ENCODE measurements at places on chromosomes 6 and 20. TPM values are rescaled to one million over a fixed set of nuclear protein-coding genes. Genes with fewer than 3 reads are reported as not detected.

GRCh38 chr6:87791029-87791428, 89.0 kb upstream of the AKIRIN2 start:
- no peak for DNase-seq
- no peaks in the 10 kb centered on the region for H3K36me3 ChIP-seq
- H3K27me3 ChIP-seq = no peaks in the 10 kb centered on the region
- H3K4me1 ChIP-seq = no peaks in the 10 kb centered on the region
- H3K4me3 ChIP-seq = no peak overlapping the region

- H3K36me3 ChIP-seq = no peaks in the 10 kb centered on the region
- peaks cover 4% of the 10 kb centered on the region for H3K4me1 ChIP-seq
- H3K27ac ChIP-seq = no peak overlapping the region
- DNase-seq = no peak
- no peaks in the 10 kb centered on the region for H3K27me3 ChIP-seq
- H3K4me3 ChIP-seq = no peak overlapping the region
Observed at GRCh38 chr20:56445130-56445529, 23.3 kb upstream of the RTF2 start.

DNA sequence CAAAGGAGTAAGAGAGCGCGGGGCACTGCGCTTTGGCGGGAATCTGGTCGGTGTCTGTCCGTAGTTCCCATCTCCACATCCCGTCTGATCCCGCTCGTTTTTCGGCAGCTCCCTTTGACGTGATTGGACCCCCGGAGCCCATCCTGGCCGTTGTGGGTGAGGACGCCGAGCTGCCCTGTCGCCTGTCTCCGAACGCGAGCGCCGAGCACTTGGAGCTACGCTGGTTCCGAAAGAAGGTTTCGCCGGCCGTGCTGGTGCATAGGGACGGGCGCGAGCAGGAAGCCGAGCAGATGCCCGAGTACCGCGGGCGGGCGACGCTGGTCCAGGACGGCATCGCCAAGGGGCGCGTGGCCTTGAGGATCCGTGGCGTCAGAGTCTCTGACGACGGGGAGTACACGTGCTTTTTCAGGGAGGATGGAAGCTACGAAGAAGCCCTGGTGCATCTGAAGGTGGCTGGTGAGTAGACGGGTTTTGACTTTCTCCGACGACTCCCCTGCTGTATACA, 1.4 kb downstream of the BTN1A1 start:
- H3K4me3 ChIP-seq = peak overlapping the region; percentile 44
- H3K4me1 ChIP-seq = peaks cover 13% of the 10 kb centered on the region

GRCh38 chr20:59069026-59069425, 26.4 kb upstream of the PRELID3B start:
- H3K27me3 ChIP-seq = peaks cover 21% of the 10 kb centered on the region
- H3K36me3 ChIP-seq = no peaks in the 10 kb centered on the region
- no peak overlapping the region for H3K4me3 ChIP-seq
- no peak overlapping the region for H3K27ac ChIP-seq
- H3K4me1 ChIP-seq = peaks cover 5% of the 10 kb centered on the region

DNA sequence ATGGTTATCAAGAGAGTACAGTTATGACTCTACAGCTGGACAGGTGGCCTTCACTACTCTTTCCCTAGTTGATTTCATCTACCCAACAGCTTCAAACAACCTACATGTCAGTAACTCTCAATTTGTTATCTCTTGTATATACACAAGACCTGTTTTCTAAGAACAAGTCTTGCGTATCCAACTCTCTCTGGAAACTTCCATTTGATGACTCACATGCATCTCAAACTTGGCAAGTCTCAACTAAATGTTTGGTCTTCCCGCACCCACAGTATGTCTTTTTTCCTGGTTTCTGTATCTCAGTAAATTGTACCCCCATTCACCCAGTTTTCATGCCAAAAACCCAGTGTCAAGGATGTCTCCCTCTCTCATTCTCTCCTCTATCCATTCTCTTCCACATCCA, 97.7 kb downstream of the BTBD9 start:
- no peaks in the 10 kb centered on the region for H3K36me3 ChIP-seq
- no peaks in the 10 kb centered on the region for H3K27me3 ChIP-seq
- no peak overlapping the region for H3K27ac ChIP-seq
- H3K4me3 ChIP-seq = no peak overlapping the region
- no peak for DNase-seq

DNA sequence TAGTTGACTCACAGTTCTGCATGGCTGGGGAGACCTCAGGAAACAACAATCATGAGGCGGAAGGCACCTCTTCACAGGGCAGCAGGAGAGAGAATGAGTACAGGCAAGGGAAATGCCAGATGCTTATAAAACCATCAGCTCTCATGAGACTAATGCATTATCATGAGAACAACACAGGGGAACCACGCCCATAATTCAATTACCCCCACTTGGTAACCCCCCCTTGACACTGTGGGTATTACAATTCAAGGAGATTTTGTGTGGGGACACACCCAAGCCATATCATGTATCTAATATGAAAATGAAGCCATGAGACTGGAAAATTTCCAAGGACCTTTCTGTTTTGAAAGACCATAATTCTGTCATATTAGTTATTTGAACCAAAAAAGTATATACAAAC, 342.4 kb upstream of the PLCB4 start:
- no peaks in the 10 kb centered on the region for H3K4me1 ChIP-seq
- H3K36me3 ChIP-seq = no peaks in the 10 kb centered on the region
- no peak overlapping the region for H3K4me3 ChIP-seq
- no peaks in the 10 kb centered on the region for H3K27me3 ChIP-seq

- peaks cover 5% of the 10 kb centered on the region for H3K27me3 ChIP-seq
- H3K4me1 ChIP-seq = no peaks in the 10 kb centered on the region
- H3K27ac ChIP-seq = no peak overlapping the region
Observed at GRCh38 chr20:1509237-1509636, 18.0 kb upstream of the SIRPB2 start.

DNA sequence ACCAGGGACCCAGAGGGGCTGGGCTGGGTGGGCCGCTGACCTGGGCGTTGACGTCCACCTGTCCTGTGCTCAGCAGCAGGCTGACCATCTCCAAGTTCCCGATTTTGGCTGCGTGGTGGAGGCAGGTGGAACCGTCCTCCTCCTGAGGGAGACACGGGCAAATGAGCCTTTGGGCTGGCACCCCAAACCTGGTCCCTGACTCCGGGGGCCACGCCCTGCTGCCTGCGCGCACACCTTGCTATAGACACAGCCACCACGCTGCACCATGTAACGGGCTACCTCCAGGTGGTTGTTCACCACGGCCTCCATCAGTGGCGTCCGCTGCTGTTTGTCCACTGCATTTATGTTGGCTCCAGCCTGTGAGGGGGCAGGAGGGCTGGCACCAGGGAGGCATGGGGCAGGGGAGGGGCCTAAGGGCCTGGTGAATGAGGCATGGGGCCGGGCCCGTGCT, 7.8 kb upstream of the SLC44A4 start:
- H3K4me3 ChIP-seq = no peak overlapping the region
- H3K4me1 ChIP-seq = no peaks in the 10 kb centered on the region
- DNase-seq = no peak
- H3K36me3 ChIP-seq = peaks cover 98% of the 10 kb centered on the region
- no peaks in the 10 kb centered on the region for H3K27me3 ChIP-seq
- no peak overlapping the region for H3K27ac ChIP-seq

DNA sequence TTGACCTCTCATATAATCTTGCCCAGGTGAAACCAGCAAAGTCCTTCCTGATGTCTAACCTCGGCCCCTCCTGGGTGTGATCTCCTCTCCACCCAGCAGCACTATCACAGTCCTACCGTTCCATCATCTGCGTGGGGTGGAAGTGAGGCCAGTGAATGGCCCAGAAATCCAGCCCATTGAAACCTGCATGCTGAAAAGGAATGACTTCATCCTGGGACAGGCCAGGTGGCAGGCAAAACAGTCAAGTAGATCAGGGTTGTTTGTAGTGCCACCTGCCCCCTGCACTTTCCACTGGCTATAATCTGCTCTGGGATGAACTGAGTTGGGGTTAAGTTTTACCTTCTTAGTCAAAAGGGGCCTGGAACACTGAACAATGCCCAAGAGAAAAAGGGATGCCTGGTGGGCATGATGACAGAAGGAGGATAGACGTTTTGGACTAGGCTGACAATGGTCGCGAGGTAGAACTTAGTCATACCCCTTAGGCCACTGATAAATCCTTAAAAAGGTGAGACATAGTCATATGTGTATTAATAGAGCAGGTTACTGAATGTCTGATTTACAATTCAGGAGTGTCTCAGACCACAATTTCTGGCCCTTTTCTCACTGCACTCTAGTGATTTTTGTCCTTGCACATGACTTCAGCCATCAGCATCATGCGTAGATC, 8.1 kb upstream of the HSP90AB1 start:
- H3K27me3 ChIP-seq = no peaks in the 10 kb centered on the region
- DNase-seq = no peak
- no peak overlapping the region for H3K4me3 ChIP-seq
- H3K27ac ChIP-seq = no peak overlapping the region

GRCh38 chr6:50681213-50681824, 32.0 kb upstream of the TFAP2D start:
- H3K4me1 ChIP-seq = no peaks in the 10 kb centered on the region
- no peaks in the 10 kb centered on the region for H3K36me3 ChIP-seq
- H3K27me3 ChIP-seq = no peaks in the 10 kb centered on the region
- H3K4me3 ChIP-seq = no peak overlapping the region
- DNase-seq = no peak

- no peak for DNase-seq
- no peak overlapping the region for H3K4me3 ChIP-seq
- no peak overlapping the region for H3K27ac ChIP-seq
- H3K4me1 ChIP-seq = no peaks in the 10 kb centered on the region
- H3K27me3 ChIP-seq = no peaks in the 10 kb centered on the region
Observed at GRCh38 chr6:136410201-136411024, 120.8 kb upstream of the BCLAF1 start.

DNA sequence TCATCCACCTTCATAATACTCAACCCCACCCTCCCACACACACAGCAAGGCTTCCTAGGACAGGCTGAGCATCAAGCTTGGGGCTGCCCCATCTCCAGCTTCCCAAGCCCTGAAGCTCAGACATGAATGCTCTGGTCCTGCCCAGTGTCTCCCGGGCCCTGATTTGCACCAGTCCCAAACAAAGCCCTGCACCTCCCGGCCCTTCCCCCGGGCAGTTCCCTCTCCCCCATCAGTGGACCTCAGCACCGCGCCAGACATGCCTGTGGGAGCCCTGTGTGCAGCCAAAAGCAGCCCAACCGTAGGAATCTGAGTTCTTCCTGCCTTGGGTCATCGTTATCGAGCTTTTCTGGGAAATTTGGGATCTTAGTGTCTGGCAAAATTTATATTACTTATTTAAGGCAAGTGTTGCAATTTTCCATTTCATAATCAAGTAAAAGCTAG, 63.5 kb downstream of the THBS2 start:
- H3K4me3 ChIP-seq = no peak overlapping the region
- no peaks in the 10 kb centered on the region for H3K4me1 ChIP-seq
- H3K27ac ChIP-seq = peak overlapping the region; percentile 64
- DNase-seq = peak; percentile 81

DNA sequence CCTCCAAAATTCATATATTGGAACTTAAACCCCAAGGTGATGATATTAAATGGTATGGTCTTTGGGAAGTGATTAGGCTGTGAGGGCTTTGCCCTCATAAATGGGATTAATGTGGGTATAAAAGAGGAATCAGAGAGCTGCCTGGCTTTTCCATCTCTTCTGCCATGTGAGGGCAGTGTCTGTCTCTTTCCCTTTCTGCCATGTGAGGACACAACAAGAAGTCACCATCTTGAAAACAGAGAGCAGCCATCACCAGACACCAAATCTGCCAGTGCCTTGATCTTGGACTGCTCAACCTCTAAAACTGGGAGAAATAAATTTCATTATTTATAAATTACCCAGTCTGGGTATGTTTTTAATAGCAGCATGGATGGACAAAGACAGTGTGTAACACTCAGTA, 263.0 kb downstream of the PAX1 start:
- no peaks in the 10 kb centered on the region for H3K4me1 ChIP-seq
- no peak overlapping the region for H3K4me3 ChIP-seq

DNA sequence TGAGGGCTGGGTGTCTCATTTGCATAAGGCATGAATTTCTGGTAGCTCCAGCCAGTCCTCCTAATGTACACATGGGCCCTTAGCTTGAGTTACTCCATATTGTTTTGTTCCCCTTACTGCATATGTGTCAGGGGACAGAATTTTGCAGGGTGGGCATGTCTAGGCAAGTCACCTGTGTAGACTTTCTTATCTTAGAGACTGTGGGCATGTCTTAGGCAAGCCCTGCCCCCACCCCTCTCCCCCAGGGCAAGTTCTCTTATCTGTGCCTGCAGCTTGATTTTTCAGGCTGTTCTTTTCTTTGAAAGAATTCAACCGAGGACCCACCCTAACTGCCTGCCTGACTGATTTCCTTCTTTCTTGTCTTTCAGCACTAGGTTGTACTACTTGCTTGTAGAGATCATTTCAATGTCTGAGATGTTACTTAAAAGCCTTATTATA, 32.1 kb downstream of the NHLRC1 start:
- H3K27me3 ChIP-seq = no peaks in the 10 kb centered on the region
- H3K27ac ChIP-seq = no peak overlapping the region
- H3K4me3 ChIP-seq = no peak overlapping the region
- no peak for DNase-seq

DNA sequence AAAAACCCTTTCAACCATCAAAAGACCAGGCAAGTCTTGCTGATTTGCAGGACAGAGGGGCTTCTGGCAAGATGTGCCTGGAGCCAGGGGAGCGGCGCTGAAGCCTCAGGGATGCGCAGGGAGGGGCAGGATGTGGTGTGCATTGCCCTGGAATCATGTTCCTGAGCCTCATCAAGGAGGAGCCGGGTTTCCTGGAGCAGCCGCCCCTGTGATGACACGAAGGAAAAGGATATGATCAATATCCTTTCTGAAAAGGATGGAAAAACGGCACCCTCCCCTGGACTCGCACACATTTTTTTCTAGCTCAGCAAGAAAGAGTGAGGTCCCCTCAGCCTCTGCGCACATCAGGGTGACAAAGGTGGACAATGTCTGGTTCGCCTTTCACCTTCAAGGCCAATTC, 173.1 kb upstream of the SSTR4 start:
- H3K27ac ChIP-seq = no peak overlapping the region
- DNase-seq = no peak
- no peaks in the 10 kb centered on the region for H3K27me3 ChIP-seq
- no peaks in the 10 kb centered on the region for H3K4me1 ChIP-seq
- no peaks in the 10 kb centered on the region for H3K36me3 ChIP-seq

DNA sequence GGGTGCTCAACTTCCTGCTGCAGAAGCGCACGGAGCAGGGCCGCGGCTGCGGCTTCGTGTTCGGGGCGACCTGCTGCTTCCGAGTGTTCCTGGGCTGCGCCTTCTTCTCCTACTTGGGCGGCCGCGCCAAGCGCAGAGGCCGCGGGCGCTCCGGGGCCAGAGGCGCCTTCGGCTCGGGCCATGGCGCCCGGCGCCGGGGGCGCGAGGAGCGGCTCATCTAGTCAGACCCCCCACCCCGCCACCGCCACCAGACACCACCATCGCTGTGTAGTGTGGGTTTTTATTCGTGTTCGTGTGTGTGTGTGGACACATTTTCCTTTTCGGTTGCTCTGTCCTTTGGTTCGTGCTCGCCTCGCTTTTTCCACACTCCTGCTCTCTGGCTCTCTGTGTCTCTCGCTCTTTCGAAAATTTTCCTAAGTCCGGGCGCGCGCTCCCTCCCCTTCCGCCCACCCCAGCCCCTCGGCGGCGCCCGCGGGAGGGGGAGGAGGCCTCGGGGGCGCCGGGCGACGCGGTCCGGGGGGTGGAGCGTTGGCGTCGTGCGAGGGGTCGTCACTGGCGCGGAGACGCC, 38.1 kb downstream of the GNAS start:
- peaks cover 38% of the 10 kb centered on the region for H3K4me1 ChIP-seq
- DNase-seq = peak; percentile 67
- H3K4me3 ChIP-seq = peak overlapping the region; percentile 83
- H3K27ac ChIP-seq = peak overlapping the region; percentile 100
- H3K27me3 ChIP-seq = no peaks in the 10 kb centered on the region
- H3K36me3 ChIP-seq = no peaks in the 10 kb centered on the region

The ZBTB22 gene
- total RNA-seq = 11.9 TPM

The RGS17 gene
- 0.45 TPM for total RNA-seq

The TEAD3 gene
- total RNA-seq = 13.0 TPM

The KCNQ5 gene
- 0.45 TPM for total RNA-seq

The EPHA7 gene
- total RNA-seq = 51.9 TPM

Data from stomach (tissue), 19 donors.